ENCODE measurements at places on chromosomes 2 and 18.

GRCh38 chr2:120443946-120444345 lies 98.0 kb downstream of the INHBB start:
- DNase-seq = no peak

DNA sequence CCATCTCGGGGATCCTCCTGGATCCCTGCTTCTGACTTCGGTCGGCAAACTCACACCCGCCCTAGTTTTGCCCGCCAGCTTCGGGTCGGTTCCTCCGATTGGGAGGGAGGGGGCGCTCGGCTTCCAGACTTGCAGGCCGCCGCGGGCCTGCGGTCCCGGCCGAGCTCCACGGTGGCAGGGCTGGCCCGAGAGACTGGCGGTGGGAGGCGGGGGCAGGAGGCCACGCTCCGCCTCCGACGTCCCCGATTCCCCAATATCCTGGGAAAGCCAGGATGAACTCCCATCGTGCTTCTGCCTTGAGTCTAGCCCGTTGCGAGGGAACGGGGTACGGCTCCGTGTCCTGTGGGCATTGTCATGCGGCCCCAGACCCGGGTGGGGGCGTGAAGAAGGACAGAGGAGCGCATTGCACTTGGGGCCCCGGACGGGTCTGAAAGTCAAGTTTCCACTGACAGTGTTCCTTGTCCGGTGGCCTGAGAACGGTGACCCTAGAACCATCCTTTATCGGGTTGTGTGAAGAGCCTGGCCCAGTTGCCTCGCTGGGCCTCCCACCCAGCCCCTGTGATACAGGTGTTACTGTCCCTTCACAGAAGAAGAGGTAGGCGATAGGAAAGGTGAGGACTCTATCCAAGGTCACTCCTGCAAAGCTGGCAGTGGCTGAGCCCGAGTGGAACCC lies 2.4 kb upstream of the INHBB start:
- DNase-seq = no peak

DNA sequence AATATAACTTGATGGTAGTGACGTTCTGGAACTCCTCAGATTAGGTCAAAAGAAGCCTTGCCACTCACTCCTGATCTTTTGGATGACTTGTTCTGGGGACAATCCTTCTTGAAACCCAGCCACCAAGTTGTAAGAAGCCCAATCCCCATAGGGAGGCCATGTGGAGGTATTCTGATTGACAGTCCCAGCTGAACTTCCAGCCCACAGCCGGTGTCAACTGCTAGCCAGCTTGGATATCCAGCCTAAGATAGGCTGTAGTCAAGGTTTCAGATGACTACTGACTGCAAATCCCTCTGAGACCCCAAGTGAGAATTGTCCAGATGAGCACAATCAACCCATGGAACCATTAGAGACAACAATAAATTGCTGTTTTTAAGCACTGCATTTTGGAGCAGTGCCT lies 31.4 kb downstream of the EIF2AK2 start:
- DNase-seq = no peak

DNA sequence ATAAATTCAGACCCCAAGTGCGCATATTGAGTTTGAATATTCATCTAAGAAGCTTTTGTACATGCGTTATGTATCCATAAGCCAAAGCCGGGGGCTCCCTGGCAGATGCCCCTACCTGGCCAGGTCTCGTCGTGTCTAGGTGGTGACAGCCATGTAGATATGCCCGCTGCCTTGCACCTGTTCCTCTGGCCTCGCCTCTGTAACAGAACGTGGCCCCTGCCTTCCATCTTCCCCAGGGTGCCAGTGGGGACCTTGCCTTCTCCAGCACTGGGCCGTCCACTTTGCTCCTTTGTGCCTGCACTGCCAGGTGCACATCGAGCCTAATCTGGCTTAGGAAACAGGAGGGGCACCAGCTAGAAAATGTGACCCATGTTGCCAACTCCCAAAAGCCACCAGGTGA lies 198.2 kb downstream of the AGAP1 start:
- no peak for DNase-seq

DNA sequence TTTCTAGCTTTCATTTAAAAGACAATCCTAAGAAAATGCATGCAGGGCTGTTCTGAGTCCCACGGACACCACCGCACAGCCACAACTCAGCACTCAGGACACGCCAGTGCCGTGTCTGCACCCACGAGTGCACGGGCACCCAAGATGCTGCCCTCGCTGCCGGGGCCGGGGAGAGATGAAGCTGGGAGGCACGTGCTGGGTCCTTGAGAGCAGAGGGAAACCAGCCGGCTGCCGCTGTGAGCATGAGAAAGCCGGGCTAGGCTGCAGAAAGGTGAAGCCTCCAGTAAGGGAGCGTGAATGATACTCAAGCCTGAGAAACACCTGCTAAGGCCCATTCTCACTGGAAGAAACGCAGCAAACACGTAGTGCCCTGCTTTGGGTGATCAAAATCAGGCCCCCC lies 4.8 kb downstream of the COPS9 start:
- no peak for DNase-seq

- no peak for DNase-seq
These were observed 115.5 kb upstream of the HAAO start for GRCh38 chr2:42907835-42908234.

Data from NCI-H1436 treated with DMSO at 0.1 percent for 48 hours (cell line).